Daoy (cell line): ENCODE measurements at places on chromosomes 2 and 18. TPM values are rescaled to one million over a fixed set of nuclear protein-coding genes. Genes with fewer than 3 reads are reported as not detected.

The ADAM23 gene
- 1.1 and 2.5 TPM in 2 replicates for total RNA-seq

The SCN9A gene
- total RNA-seq: 0.29 and 0.54 TPM in 2 replicates

GRCh38 chr2:236257136-236257535, 7.1 kb downstream of the ASB18 start:
- no peak for DNase-seq

DNA sequence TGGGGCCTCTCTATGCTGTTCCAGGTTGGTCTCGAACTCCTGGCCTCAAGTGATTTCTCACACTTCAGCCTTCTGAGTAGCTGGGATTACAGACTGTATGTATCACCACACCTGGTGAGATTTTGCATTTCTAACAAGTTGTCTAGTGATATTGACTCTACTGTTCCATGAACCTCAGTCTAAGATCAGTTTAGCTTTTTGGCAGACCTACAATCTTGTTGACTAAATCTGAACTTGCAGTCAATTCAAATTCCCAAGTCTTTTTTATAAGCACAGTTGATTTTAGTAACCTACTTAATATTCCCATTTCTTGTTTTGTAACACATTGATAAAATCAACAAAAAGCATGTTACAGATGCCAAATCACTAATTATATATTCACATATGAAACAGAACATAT, 266.1 kb upstream of the CYP26B1 start:
- DNase-seq: no peak
